Thyroid gland (tissue), 4 donors: ENCODE measurements at places on chromosomes 4 and X. TPM values are rescaled to one million over a fixed set of nuclear protein-coding genes. Genes with fewer than 3 reads are reported as not detected.

DNA sequence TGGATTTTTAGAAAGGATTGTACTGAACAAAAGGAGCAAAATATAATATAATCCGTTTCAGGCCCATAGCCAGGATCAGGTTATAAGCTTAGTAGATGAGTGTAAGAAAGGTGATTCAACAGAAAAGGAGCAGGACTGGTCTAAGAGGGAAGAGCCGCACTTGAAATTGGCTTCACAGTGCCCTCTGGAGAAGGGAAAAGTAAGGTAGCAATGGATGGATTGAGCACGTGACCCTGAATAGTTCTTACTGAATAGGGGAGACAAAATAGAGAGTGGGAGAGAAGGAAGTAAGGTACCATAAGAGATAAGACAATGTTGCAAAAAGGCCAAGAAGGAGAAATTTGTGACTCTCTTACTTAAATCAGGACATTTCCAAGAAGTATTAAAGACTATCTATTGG is 15.6 kb downstream of the CXorf66 start:
- DNase-seq: no peak

Gene TEX13D
- total RNA-seq: not detected

Gene USP51
- 12.7 TPM for total RNA-seq

- no peak for DNase-seq
Observed at GRCh38 chr4:87978681-87979080, 3.2 kb downstream of the SPP1 start.

Gene AMBN
- total RNA-seq: not detected

- no peak for DNase-seq
Observed at GRCh38 chr4:84324303-84325245, 174.5 kb downstream of the NKX6-1 start.

DNA sequence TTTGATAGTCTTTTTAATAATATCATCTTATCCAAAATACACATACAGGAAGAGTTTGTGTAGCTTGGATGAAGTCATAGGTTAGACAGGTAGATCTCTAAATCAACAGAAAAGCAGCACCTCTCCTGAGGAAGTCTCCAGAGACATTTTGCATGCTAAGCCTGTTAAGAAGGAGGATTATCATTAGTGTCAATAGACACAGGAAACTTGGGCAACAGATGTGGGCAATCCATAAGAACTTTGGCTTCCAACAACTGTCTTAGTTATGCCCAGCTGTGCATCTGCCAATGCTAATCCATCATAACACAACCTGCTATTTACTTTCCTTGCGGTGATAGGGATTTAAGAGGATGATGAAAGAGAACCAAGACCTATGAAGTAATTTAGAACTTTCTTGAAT is 1052.6 kb downstream of the RPA4 start:
- no peak for DNase-seq

- no peak for DNase-seq
Observed at GRCh38 chr4:45455217-45455616, 668.6 kb downstream of the GABRG1 start.

- DNase-seq: no peak
Observed at GRCh38 chrX:12583543-12583942, 207.7 kb upstream of the PRPS2 start.

Gene NUDT10
- 0.44 TPM for total RNA-seq

- DNase-seq: no peak
Observed at GRCh38 chrX:107206697-107207065, 270 bp downstream of the DNAAF6 start.

- DNase-seq: no peak
Observed at GRCh38 chr4:59175617-59176016, 2024.5 kb upstream of the ADGRL3 start.

Gene PLXNB3
- total RNA-seq: 2.0 TPM

Gene HOPX
- 287 TPM for total RNA-seq

GRCh38 chr4:158166701-158167100 is 6.1 kb downstream of the GASK1B start:
- DNase-seq: no peak

Gene ZNF81
- 12.4 TPM for total RNA-seq

Gene AFP
- total RNA-seq: not detected

DNA sequence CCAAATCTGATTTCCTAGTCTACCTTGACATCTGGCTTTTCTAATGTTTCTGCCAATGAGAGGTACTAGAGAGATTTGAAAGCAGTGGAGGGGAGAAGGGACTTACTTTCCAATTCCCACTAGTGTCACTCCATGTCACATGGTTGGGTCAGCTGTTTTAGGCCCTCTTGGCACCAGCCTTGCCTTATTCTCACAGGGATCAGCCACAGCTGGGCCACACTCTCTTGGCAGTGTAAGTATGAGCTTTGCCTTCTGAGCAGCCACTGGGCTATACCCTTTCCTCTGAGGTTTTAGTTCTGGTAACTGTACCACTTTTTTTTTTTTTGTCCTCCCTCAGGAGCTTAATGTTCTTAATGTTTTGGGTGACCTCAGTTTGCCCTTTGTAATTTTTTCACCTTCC is 10.2 kb upstream of the ADH1C start:
- DNase-seq: no peak

DNA sequence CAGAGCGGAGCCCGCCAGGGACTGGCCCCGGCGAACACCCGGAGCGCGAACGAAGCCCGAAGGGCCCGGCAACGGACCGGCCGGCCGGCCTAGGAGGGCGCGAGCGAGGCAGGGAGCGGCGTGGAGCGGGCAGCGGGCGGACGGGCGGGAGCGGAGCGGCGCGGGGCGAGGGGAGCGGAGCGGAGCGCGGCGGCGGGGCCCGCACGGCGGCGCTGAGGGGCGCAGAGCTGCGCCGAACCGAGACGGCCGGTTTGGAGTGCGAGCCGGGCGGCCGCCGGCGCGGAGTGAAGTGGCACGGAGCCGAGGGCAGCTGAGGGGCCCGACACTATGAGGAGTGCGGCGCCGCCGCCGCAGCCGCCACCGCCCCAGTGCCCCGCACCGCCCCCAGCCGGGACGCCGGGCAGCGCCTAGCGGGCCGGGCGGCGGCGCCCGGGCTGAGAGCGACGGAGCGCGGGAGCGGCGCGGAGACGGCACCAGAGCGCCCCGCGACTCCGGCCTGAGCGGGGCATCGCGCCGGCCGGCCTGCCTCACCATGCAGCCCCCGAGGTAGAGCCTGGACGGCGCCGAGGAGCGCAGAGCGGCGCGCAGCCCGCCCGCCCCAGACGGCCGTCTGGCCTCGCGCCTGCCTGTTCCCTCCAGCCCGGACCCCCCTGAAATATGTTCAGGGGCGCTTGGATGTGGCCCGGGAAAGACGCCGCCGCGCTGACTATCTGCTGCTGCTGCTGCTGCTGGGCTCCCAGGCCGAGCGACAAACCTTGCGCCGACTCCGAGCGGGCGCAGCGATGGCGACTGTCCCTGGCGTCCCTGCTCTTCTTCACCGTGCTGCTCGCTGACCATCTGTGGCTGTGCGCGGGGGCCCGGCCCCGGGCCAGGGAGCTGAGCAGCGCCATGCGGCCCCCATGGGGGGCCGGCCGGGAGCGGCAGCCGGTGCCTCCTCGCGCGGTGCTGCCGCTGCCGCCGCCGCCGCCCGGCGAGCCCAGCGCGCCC is 793 bp downstream of the NALF2 start:
- DNase-seq: peak; percentile 10

Gene ERVMER34-1
- total RNA-seq: 0.67 TPM

Gene KCND1
- total RNA-seq: 1.6 TPM

Gene CHST7
- 9.0 TPM for total RNA-seq

Gene UCP1
- total RNA-seq: not detected

- no peak for DNase-seq
Observed at GRCh38 chrX:142089193-142089592, 115.9 kb downstream of the MAGEC2 start.

- DNase-seq: no peak
Observed at GRCh38 chr4:98998551-98998950, 3.0 kb downstream of the METAP1 start.

Gene XAGE1A
- total RNA-seq: not detected

Gene INTU
- total RNA-seq: 13.0 TPM

- DNase-seq: no peak
Observed at GRCh38 chr4:67624939-67625338, 66.4 kb downstream of the STAP1 start.

Gene CTAG1A
- not detected for total RNA-seq

DNA sequence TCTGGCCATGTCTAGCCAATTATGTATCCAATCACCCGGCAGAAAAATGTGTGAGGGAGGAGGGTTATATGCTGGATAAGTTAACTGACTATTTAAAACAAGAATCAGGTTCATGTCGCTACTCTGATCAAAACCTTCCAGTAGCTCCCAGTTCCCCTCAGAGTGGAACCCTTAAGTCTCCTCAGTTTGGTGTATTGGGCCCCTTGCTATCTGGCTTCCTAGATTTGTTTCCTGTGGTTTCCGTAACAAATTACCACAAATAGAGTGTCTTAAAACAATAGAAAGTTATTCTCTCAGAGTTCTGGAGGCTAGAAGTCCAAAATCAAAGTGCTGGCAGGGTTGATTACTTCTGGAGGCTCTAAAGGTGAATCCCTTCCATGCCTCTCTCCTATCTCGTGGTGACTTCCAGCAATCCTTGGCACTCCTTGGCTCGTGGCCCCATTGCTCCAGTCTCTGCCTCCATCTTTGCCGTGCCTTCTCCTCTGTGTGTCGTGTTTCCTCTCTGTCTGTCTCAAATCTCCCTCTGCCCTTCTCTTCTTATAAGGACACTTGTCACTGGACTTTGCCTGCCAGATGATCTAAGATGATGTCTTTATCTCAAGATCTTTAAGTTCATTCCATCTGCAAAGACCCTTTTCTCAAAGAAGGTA is 10.5 kb upstream of the ENPP6 start:
- DNase-seq: no peak

Gene FAM47E
- total RNA-seq: 10.6 TPM

Gene VGLL1
- not detected for total RNA-seq

Gene RTL3
- not detected for total RNA-seq

DNA sequence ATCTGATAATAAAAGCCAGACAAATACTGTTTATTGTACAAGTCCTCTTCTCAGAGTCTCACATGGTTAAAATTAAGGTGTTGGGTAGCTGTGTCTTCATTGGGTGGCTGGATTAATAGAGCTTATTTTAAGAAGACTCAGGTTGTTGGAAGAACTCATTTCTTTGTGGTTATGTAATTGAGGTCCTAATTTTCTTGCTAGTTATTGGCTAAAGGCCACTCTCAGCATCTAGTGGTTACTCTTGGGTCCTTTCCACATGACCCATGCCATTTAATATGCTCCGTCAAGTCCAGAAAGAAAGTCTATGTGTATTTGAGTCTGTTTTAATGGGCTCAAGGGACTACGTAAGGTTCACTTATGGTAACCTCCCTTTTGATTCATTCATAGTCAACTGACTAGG is 1668.6 kb upstream of the AGA start:
- no peak for DNase-seq
